ENCODE measurements at places on chromosomes 7 and 10. TPM values are rescaled to one million over a fixed set of nuclear protein-coding genes. Genes with fewer than 3 reads are reported as not detected.

DNA sequence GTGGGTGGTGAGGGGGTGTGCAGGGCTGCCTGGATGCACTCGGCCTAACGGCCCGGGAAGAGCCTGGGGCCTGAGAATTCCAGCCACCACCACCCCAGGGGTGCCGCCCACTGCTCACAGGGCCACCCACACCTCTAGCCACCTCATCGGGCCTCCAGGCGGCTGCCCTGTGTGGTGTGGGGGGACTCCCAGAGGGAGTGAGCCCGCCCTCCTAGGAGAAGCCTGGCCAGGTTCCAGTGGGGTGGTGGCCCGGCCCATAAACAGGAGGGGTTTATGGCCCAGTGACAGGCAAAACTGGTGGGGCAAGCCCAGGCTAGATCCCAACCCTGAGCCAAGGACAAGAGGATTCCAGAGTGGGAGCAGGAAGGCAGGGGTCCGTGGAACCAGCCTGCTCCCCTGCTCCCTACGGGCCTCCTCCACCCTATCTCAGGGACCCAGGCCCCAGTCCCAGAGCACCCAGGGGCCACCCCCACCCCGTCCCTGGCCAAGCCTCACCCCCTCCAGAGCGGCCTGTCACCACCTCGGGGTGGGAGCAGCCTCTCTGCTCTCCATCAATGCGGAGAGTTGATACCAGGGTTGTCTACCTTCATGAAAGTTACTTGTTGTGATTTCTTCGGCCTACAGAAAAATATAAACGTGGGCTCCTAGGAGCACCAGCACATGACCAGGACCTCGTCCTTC, 20.2 kb upstream of the PDGFA start:
- no peak for DNase-seq

DNA sequence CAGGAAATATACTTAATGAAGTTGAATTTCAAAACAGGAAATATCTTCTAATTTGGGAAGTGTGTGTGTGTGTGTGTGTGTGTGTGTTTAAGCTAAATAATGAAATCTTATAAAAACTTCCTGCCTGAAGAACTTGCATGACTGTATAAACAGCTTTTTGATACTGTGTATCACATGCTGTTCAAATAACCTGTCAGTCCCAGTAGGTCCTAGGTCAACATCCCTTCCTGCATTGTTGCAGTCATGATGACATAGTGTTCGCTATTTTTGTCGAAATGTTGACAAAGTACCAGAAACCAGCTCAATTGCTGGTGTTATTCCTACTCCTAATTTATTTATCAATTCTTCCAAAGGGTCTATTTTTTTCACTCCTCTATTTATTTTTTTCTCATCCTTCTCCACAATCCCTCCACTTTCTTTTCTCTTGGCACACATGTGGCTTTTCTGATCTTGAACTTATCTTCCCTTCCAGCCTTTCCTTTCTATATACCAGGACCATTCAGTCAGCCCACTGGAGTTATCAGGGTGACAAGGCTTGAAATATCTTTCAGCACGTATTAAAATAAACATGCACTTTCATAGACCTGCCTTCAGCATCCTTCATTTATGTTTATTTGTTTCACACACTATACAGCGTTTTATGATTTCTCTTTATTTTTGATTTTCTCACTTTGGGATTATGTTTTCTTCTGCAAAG, 115.8 kb downstream of the PLXDC2 start:
- no peak for DNase-seq

Gene HKDC1
- 0.16 TPM for polyA plus RNA-seq

DNA sequence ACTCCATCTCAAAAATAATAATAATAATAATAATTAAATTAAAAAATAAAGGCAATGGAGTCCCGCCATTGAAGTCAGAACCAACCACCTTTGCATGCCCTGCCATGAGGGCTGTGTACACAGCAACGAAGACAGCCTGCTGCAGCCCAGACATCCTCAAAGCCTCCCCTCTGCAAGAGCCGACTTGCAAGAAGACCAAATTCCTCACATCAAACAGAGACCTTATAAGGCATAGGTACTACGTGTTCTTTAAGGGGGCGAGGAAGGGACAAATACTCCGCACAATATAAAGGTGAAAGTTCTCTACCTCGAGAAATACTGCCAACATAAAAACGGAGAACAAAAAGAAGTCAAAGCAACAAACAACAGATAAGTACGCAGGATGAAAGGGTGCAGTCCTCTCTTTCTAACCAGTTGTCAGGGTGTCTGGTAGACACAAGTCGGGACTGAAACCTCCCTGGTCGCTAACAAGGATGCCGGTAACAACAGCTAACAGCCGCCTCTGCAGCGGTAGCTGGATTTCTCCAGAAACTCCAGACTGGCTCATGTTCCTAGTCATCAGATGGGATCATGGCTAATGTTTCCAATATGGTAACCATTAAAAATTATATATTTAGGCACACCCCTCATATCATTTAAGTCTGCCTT, 23.6 kb downstream of the FGFR2 start:
- DNase-seq, result no peak

- no peak for DNase-seq
These were observed 223.7 kb upstream of the ZMIZ1 start for GRCh38 chr10:78844960-78845607.

GRCh38 chr7:128103498-128104107, 72.4 kb upstream of the LRRC4 start:
- peak; percentile 41 for DNase-seq

GRCh38 chr10:119153661-119154060, 11.9 kb downstream of the SFXN4 start:
- no peak for DNase-seq

Gene CHST3
- not detected for polyA plus RNA-seq

Gene CALCR
- not detected for polyA plus RNA-seq

GRCh38 chr10:71475243-71475871, 78.6 kb downstream of the CDH23 start:
- no peak for DNase-seq

- DNase-seq, result peak; percentile 86
These were observed 151.8 kb downstream of the SFMBT2 start for GRCh38 chr10:7258948-7259523.

DNA sequence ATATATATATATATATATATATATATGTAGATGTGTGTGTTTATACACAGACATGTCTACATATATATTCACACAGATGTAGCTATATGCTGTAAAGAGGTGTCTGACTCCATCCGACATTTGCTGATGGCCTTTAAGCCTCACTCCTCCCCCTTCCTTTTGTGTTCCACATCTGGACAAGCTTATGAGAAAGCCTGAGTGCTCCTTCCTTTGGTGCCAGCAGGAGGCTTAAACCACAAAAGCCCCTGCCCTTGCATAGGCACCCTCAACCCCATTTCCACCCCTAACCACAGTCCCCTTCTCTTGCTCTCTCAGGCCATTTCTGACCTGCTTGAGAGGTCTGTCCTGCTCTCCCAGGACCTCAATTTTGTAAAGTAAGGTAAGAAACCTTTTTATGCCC, 98.7 kb downstream of the SVOPL start:
- no peak for DNase-seq

DNA sequence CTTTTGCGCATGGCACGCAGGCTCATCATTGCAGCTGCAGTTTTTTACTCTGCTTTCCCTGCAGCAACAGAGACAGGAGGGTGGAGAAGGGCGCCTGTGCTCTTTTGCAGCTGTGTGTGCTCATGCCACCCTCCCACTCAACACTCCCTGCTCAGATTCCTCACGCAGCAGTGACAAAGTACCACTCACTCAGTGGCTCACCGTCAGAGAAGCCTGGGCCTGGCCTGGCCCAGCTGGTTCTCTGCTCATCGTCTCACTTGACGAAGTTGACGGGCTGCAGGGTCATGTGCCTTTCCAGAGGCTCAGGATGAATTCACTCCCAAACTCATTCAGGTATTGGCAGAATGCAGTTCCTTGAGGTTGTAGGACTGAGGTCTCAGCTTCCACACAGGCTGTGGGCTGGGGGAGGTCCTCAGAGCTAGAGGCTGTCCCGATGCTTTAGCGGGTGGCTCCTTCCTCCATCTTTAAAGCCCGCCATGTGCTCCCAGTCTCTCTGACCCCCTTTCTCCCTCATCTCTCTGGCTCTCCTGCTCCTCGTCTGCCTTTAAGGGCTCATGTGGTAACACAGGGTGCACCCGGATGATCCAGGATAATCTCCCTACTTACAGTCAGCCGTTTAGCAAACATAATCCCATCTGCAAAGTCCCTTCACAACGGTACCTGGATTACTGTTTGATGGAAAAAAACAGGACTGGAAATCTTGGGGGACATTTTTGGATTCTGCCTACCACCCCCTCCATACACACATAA, 25.8 kb downstream of the PTPRE start:
- DNase-seq, result no peak

DNA sequence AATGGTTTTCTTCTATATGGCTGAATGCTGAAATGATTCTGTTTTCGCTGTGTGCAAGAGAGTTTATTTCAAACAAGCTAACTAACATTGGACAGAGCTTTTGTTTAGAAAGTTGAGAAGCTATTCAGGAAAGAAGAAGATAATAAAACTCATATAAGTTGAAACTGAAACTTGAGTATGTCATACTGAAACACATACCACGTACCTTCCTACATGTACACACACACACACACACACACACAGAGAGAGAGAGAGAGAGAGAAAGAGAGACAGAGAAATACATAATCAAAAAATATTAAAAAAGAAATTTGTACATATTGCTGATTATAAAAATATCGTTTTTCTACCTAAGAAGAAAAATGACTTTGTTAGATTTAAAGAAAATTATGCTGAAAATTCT, 561.9 kb upstream of the KCND2 start:
- no peak for DNase-seq

DNA sequence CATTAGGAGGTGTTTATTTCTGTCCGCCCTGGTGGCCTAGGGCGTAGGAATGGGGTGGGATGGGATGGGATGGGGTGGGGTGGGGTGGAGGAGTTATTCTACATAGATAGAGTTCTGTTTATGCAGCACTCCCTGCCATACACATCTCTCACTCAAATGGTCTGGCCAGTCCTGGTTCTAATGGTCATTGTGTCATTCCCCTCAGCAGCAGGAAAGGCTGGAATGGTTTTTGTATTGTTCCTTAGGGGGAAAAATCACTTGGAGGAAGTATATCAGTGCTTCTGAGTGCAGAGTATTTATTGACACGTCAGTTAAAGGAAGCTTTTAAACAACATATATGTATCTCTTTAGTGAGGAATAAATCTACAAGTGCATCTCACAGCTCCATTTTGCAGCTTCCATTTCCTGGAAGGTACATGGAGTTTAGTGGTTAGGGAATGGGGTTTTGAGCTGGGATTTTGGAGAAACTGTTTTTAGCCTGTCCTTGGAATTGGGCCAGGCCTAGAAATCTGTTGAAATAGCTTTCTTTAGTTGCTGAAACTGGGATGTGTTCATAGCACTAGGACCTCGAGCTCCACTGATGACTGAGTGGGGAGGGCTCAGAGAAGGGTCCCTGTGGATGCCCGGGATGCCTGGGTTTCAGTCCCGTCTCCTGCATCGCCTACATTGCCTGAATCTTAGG, 8.3 kb downstream of the TSPAN14 start:
- DNase-seq, result no peak

DNA sequence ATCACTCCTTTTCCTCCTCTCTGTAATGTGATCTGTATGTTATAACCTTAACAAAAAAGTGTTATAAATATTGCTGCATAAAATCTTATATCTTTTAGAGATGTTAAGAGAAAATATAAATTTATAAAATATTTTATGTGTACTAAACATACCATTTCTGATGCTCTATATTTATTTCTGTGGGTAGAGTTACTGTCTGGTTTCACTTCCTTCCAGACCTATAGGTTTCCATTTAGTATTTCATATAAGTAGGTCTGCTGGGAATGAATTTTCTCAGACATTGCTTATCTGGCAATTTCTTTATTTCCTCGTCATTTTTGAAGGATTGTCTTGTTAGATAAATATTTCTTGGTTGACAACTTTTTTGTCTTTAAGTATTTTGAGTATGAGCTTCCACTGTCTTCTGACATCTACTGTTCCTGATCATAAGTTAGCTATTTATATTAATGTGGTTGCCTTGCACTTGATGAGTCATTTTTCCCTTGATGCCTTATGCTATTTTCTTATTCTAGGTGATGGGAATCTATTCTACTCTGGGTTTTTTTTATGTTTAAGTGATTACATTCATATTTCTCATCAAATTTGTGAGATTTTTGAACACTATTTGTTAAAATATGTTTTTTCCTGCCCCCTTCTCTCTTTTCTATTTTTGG, 11.2 kb upstream of the THSD7A start:
- DNase-seq, result no peak
